ENCODE measurements at places on chromosomes 6 and 20. TPM values are rescaled to one million over a fixed set of nuclear protein-coding genes. Genes with fewer than 3 reads are reported as not detected.

FARS2 gene
- 23.3 TPM for total RNA-seq

BNIP5 gene
- not detected for total RNA-seq

OR2B2 gene
- not detected for total RNA-seq

IP6K3 gene
- 0.89 TPM for total RNA-seq

SLC22A2 gene
- not detected for total RNA-seq

ATP9A gene
- total RNA-seq, result 38.9 TPM

GRCh38 chr20:35909176-35909575, 45.1 kb downstream of the SCAND1 start:
- peaks cover 14% of the 10 kb centered on the region for H3K36me3 ChIP-seq
- no peak for DNase-seq
- H3K4me1 ChIP-seq, result no peaks in the 10 kb centered on the region
- no peak overlapping the region for H3K4me3 ChIP-seq
- H3K27ac ChIP-seq, result no peak overlapping the region
- H3K27me3 ChIP-seq, result no peaks in the 10 kb centered on the region

- no peak for DNase-seq
- no peak overlapping the region for H3K27ac ChIP-seq
- H3K4me1 ChIP-seq, result peaks cover 4% of the 10 kb centered on the region
- no peaks in the 10 kb centered on the region for H3K27me3 ChIP-seq
Measured at GRCh38 chr6:98875375-98875774, 41.0 kb downstream of the POU3F2 start.

DNA sequence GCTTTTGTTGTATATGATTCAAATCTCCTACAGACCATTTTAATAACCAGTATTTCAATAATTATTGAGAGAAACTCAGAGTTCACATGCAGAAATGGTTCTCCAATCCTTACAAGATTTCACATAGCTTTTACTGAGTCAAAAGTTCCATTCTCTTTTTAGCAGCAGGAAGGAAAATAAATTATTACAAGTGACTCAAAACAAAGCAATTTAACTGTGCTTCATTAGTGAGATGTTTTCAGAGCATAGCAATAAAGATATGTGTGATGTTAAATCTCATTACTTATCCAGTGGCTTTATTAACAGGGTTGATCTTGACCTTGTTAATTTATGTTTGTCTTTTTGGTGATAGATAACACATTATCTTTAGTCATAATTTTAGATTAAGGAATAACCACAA, 22.0 kb downstream of the KIF13A start:
- no peak overlapping the region for H3K4me3 ChIP-seq
- H3K36me3 ChIP-seq, result no peaks in the 10 kb centered on the region
- no peak overlapping the region for H3K27ac ChIP-seq
- no peak for DNase-seq

DNA sequence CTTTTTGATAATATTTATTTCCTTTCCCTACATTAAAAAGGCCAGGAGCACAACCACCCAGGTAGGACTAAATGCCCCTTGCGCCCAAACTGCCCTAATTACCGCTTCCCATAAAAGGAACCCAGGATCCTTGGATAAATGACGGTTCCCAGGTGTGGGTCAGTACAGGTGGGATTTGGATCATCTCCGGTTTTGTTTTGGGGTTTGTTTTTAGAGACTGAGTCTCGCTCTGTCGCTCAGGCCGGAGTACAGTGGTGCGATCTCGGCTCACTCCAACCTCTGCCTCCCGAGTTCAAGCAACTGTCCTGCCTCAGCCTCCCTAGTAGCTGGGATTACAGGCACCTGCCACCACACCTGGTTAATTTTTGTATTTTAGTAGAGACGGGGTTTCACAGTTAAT, 28.4 kb downstream of the ZNF217 start:
- H3K27ac ChIP-seq, result no peak overlapping the region
- H3K4me1 ChIP-seq, result no peaks in the 10 kb centered on the region
- no peaks in the 10 kb centered on the region for H3K27me3 ChIP-seq
- H3K36me3 ChIP-seq, result peaks cover 12% of the 10 kb centered on the region
- DNase-seq, result no peak
- no peak overlapping the region for H3K4me3 ChIP-seq

- H3K27ac ChIP-seq, result no peak overlapping the region
- peaks cover 6% of the 10 kb centered on the region for H3K36me3 ChIP-seq
- no peaks in the 10 kb centered on the region for H3K27me3 ChIP-seq
- no peaks in the 10 kb centered on the region for H3K4me1 ChIP-seq
Measured at GRCh38 chr6:152160346-152160745, 352.9 kb downstream of the ESR1 start.

GRCh38 chr20:50101281-50101680, 11.7 kb downstream of the UBE2V1 start:
- no peak overlapping the region for H3K4me3 ChIP-seq
- no peaks in the 10 kb centered on the region for H3K27me3 ChIP-seq
- no peak overlapping the region for H3K27ac ChIP-seq
- no peak for DNase-seq
- H3K4me1 ChIP-seq, result peaks cover 21% of the 10 kb centered on the region

GRCh38 chr6:117463762-117464665, 18.5 kb upstream of the DCBLD1 start:
- H3K4me1 ChIP-seq, result no peaks in the 10 kb centered on the region
- peaks cover 11% of the 10 kb centered on the region for H3K27me3 ChIP-seq
- H3K36me3 ChIP-seq, result no peaks in the 10 kb centered on the region
- H3K4me3 ChIP-seq, result no peak overlapping the region
- H3K27ac ChIP-seq, result no peak overlapping the region

DNA sequence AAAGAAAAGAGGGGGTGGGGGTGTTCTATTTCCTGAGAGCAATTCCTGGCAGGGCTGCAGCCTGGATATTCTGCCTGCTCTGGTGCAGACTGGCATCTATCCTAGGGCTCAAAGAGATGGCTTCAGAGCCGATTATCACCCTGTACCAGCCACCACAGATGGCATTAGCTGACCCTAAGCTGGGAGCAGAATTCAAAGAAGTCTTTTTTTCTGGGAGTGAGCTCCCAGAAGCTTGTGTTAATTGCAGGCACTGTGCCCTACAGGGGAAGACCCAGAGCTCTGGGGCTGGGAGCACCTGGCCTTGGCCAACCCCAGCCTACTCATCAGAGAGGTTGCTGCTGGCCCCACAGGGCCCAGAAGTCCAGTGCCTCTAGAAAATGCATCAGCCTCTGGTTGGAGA, 85.9 kb downstream of the PXDC1 start:
- peaks cover 8% of the 10 kb centered on the region for H3K36me3 ChIP-seq
- no peak for DNase-seq
- H3K27ac ChIP-seq, result no peak overlapping the region
- H3K27me3 ChIP-seq, result no peaks in the 10 kb centered on the region
- no peak overlapping the region for H3K4me3 ChIP-seq

DNA sequence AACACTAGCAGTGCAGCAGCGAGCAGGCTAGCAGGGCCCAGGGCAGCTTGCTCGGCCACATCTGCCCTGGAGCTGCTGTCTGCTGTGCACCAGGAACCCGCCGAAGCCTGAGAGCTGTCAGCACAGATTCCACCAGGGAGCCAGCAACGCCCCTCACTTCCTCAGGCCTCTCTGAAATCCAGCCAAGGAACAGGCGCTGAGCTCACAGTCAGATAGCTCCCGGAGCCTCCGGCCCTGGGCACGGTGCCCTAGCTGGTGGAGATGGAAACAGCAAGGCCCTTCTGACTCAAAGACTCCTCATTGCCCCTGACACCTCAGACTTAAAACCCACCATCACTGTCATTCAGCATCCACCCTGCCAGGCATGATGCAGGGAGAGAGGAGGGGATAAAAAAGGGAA, 839.4 kb downstream of the MAFB start:
- H3K27me3 ChIP-seq, result peaks cover 95% of the 10 kb centered on the region
- no peak overlapping the region for H3K27ac ChIP-seq
- H3K4me1 ChIP-seq, result peaks cover 39% of the 10 kb centered on the region
- no peak for DNase-seq

- H3K27me3 ChIP-seq, result no peaks in the 10 kb centered on the region
- no peak for DNase-seq
- H3K36me3 ChIP-seq, result peaks cover 20% of the 10 kb centered on the region
- H3K4me3 ChIP-seq, result no peak overlapping the region
Measured at GRCh38 chr6:127484212-127484863, 25.1 kb upstream of the KIAA0408 start.

Measured in neural crest cell (in vitro differentiated cells).